Breast epithelium (tissue), 4 donors: ENCODE measurements at places on chromosomes 13 and 19. TPM values are rescaled to one million over a fixed set of nuclear protein-coding genes. Genes with fewer than 3 reads are reported as not detected.
A peak's percentile ranks its signal among the peaks of the same experiment; 100 is the strongest.

DNA sequence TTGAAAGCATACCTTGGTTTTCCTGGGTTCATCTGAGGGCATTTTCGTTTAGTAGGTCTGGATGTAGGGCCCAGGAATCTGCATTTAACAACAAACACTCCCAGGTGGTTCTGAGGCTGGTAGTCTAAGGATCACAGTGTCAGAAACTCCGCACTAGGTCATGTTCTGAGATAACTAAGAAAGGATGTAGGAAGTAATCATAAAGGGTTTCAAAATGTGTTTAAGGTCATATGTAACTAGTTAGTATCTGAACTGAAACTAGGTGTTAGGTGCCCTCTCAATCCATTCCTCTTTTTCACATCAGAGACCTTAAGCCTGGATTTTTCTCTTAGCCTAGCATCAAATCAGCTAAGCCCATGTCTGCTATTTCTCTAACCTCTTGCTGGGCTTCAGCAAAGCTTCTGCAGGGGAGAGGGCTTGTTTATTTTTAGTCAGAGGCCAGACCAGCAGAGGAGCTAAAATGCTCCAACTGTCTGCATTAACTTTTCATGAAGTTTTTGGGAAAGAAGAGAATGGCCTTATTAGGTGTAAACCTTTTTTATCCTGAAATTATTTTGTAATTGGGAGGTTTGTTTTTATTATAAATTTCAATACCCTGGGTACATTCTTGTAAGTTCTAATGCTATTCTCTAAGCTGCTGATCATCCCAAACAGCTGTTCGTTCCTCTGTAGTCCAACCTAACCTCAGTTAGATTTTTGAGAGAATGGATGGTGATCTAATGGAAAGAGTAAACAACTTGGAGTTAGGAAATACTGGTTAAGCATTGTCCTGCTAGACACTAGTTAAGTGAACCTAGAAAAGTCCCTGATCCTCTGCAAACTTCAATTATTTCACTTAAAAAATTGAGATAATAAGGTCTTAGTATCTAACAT, 262.8 kb upstream of the RFC3 start:
- no peak for DNase-seq

GRCh38 chr19:18488838-18489626, 32.8 kb downstream of the ELL start:
- no peak for DNase-seq

DNA sequence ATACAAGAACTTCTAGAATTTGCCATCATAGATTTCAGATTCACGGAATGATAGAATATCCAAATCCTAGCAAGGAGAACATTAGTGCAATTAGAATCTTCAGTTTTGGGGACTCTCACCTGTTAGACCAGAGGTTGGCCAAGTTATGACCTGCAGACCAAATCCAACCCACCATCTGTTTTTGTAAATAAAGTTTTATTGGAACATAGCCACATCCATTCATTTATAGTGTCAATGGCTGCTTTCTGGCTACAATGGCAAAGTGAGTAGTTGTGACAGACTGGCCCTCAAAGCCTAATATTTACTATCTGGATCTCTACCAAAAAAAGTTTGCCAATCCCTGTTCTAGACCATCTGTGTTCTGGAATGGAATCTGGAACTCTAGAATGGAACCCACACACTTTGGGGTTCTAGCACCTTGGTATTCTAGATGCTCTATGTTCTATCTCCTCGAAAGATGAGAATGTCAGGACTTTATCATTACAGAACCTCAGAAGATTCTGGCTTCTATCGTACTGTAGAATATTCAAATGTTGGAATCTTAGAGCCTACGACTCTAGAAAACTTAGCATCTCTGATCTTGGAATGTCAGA, 2.5 kb downstream of the KPTN start:
- no peak for DNase-seq

- no peak for DNase-seq
Measured at GRCh38 chr13:110371550-110372465, 64.7 kb downstream of the COL4A2 start.

GRCh38 chr19:10604460-10604980, 17.4 kb upstream of the AP1M2 start:
- no peak for DNase-seq

- no peak for DNase-seq
Measured at GRCh38 chr19:10372690-10373089, 7.7 kb downstream of the TYK2 start.

DNA sequence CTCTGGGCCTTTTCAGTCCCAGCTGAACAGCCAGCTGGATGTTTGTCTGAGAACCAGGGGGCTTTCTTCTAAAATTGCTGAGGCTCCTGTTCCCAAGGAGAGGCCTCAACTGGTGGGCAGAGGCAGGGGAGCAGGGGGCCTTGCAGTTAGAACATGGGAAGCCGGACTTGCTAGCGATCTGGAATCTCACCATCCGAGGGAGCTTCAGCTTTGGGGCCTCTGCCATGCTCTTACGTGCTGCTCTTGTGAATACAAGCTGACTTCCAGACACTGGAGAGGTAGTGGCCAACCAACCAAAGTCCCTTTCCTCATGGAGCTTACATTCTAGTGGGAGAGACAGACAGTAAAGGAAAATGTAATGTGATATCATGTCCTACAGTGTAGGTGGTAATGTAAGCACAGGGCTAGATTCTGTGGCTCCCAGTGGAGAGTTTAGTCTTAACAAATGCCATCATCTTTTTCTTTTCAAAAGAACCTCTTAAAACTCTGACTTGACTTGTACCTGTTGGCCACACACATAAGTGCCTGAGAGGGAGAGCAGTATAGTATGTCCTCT, 22.2 kb downstream of the SHISA2 start:
- no peak for DNase-seq

GRCh38 chr13:36428086-36428485, 4.2 kb upstream of the CCNA1 start:
- DNase-seq, result no peak

- peak; percentile 21 for DNase-seq
Measured at GRCh38 chr13:39616087-39616694, 13.2 kb upstream of the LHFPL6 start.

GRCh38 chr13:111645598-111646455, 325.4 kb downstream of the TEX29 start:
- no peak for DNase-seq

GRCh38 chr13:28355046-28355821, 139.7 kb downstream of the FLT1 start:
- DNase-seq, result no peak

DNA sequence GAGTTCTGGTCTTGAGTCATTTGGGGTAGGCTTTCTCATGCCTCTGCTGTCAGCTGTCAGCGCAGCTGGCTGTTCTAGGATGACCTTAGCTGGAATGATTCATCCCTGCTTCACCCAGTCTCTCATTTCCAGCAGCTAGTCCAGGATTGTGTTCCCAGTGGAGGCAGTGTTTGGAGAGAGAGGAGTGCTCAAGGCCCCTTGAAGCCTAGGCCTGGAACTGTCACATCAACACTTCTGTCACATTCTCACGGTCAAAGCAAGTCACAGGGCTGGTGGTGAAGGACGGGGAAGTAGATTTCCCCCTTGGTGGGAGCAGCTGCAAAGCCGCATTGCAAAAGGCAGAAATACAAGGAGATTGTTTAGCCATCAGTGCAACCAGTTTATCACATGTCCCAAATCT, 15.2 kb downstream of the TPT1 start:
- no peak for DNase-seq

DNA sequence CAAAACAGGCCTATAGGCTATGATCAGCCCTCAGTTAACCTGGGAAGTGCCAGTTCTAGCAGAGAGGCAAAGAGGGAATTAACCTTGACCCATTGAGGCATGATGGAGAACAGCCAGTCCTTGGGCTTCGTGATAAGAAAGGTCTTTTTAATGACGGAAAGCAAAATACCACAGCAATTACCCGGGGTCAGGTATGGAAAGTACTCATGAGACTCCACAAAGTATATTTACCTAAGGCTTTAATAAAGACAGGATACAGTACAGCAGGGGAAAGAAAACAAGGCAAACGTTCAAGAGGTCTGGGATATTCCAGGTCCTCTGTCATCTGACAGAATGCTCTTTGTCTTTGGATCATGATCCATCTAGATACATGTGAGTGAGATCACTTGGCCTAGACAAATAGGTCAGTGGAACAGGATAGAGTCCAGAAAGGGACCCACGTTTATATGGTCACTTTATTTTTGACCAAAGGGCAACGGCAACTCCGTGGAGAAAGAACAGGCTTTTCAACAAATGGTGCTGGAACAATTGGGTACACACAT, 52.2 kb downstream of the WDFY2 start:
- no peak for DNase-seq

LMTK3 gene
- total RNA-seq, result not detected

NDFIP2 gene
- 22.6 TPM for total RNA-seq

CCDC8 gene
- total RNA-seq, result 2.2 TPM

IGFLR1 gene
- 16.1 TPM for total RNA-seq

SIGLEC5 gene
- not detected for total RNA-seq

MAP4K1 gene
- total RNA-seq, result 3.6 TPM

TUBB4A gene
- 0.48 TPM for total RNA-seq
